ENCODE measurements at places on chromosomes 2 and 18.
A peak's percentile ranks its signal among the peaks of the same experiment; 100 is the strongest.

- no peak for DNase-seq
Observed at GRCh38 chr2:16096962-16097361, 156.6 kb downstream of the MYCN start.

DNA sequence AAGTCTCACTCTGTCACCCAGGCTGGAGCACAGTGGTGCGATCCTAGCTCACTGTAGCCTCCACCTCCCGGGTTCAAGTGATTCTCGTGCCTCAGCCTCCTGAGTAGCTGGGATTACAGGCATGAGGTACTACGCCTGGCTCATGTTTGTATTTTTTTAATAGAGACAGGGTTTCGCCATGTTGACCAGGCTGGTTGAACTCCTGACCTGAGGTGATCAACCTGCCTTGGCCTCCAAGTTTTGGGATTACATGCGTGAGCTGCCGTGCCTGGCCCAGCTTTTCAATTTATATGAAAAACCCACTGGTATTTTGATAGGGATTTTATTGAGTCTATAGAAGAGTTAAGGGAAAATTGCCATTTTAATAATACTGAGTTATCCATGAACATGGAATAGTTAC, 63.3 kb downstream of the XRCC5 start:
- no peak for DNase-seq

GRCh38 chr2:62204998-62205496, 9.1 kb downstream of the B3GNT2 start:
- DNase-seq = no peak

DNA sequence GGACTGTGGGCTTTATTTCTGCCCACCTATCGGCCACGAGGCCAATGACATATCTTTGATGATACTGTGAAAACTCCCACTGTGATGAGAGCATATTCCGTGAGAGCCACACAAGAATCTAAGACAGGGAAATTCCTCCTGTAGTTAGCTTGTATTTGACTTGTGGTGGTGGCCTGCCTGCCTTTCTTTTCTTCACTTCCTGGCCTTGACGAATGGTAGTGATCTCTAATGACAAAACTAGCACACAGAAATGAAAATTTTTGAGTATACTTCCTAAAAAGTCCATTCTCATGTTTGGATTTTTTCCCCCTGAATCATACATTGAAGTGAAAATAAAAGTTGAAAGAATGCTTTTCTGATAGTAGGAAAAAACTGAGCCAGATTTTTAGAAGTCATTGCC, 94.4 kb downstream of the MGAT5 start:
- DNase-seq = no peak

GRCh38 chr2:218255446-218255845, 5.4 kb upstream of the GPBAR1 start:
- DNase-seq = no peak

DNA sequence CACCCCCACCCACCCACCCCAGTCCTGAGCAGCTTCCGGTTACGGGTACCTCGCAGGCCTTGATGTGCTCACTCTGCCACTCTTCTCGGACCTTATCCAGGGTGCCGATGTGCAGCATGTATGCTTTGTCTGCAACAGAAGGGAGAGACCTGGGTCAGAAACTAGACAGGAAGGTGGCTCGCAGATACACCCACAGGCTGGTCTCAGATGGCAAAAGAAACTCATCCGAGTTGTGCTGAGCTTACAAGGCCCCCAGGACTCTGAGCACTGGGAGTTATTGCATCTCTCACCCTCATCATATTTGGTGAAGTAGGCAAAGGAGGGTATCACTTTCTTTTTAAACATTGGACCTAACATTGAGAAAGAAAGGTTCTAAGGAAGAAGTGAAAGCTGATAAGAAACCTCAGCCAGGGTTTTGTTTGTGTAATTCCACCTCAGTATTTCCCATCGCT, 30.6 kb upstream of the EPG5 start:
- DNase-seq = peak; percentile 56

DNA sequence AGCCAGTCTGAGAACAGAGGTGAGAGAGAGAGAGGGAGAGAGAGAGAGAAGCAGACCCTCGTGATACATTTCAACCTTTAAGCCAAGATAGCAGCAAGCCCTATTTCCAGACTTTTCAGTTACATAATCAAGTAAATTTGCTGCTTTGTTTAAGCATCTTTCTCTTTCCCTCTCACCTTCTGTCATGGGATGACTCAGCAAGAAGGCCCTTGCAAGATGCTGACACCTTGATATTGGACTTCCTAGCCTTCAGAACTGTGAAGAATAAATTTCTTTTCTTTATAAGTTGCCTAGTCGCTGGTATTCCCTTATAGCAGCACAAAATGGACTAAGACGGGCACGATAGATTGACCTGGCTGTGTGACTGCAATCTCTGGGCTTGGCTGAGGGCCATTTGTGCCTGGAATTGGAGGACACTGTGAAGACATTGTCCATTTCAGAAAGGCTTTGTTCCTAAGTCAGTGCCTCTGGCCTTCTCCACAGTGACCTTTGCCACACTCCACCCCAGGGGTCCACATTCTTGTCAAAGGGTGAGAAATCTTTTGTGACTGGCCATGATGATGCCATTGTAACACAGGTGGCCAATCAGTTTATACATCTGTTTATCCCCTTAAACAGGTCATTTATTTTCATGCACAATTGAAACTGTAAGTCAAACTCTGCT, 51.3 kb upstream of the ITSN2 start:
- DNase-seq = no peak

GRCh38 chr2:182642328-182642727, 73.7 kb upstream of the DNAJC10 start:
- no peak for DNase-seq

GRCh38 chr18:74291472-74291770, 342 bp downstream of the CYB5A start:
- no peak for DNase-seq

- no peak for DNase-seq
Observed at GRCh38 chr18:8930990-8931616, 171.4 kb upstream of the NDUFV2 start.

- DNase-seq = no peak
Observed at GRCh38 chr2:155944218-155944617, 388.3 kb downstream of the NR4A2 start.

- no peak for DNase-seq
Observed at GRCh38 chr2:172614932-172615331, 59.0 kb downstream of the PDK1 start.

DNA sequence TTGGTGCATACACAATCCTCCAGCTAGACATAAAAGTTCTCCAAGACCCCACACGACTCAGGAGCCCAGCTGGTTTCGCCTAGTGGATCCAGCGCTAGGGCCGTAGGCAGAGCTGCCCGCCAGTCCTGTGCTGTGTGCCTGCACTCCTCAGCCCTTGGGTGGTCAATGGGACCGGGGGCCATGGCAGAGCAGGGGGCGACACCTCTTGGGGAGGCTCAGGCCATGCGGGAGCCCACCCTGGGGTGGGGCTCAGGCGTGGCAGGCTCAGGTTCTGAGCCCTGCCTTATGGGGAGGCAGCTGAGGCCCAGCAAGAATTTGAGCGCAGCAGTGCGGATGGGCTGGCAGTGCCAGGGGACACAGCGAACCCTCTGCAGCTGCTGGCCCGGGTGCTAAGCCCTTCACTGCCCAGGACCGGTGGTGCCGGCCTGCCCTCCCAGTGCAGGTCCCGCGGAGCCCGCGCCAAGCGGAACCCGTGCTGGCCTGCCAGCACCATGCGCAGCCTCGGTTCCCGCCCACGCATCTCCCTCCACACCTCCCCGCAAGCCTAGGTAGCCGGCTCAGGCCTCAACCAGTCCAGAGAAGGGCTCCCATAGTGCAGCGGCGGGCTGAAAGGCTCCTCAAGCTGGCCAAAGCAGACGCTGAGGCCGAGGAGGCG, 1566.6 kb upstream of the SLC39A10 start:
- DNase-seq = no peak

- no peak for DNase-seq
Observed at GRCh38 chr2:163210430-163210918, 371.9 kb upstream of the KCNH7 start.

DNA sequence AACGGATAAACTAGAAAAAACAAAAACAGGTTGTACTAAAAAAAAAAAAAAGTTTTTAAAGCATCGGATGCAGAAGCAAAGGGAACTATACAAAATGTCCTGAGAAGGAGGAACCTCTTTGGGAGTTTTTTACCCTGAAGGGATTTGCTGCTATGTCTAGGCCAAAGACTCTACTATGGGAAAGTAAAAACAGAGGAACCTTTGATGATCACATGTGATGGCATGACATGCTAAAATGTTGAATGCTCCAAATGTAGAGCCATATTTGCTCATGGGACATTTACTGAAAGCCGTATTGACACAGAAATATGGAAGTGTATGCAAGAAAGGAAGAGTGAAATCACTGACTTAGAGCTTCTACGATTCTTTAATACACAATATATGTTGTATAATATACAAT, 992.0 kb upstream of the ZEB2 start:
- DNase-seq = no peak

DNA sequence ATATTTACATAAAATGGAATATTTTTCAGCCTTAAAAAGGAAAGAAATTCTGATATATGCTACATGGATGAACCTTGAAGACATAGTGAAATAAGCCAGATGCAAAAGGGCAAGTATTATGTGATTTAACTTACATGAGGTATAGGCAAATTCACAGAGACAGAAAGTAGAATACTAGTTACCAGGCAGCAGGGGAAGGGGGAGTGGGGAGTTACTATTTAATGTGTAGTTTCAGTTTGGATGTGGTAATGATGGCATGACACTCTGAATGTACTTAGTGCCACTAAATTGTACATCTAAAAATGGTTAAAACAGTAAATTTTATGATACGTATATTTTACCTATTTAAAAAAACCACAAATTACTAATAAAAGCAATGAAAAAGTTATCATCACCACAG, 12.1 kb downstream of the METTL4 start:
- DNase-seq = no peak

Measured in activated naive CD4-positive, alpha-beta T cell treated with anti-CD3 and anti-CD28 coated beads, Interleukin-2, amount 50 U/mL, for 72 hours (primary cell).